ENCODE measurements at places on chromosomes 2 and 18.

GRCh38 chr2:47033102-47033880 lies 117.7 kb upstream of the MCFD2 start:
- DNase-seq = no peak

DNA sequence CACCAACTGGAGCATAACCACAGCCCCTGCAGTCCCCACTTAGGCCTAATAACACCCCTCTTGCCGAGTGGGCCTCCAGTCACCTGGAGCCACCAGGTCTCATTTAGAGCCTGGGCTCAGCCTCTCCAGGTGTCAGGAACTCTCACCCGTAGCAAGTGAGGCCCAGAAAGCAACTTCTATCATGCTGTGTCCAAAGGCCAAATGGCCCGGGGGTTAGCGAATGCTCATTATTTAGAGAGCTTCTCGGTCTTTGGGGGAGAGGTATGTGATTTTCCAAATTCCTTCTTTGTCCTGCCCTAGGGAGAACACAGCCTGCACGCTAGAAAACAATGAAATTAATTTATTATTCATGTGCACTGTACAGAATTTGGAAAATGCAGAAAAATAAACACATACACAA lies 109.9 kb upstream of the PTPRM start:
- DNase-seq = no peak

DNA sequence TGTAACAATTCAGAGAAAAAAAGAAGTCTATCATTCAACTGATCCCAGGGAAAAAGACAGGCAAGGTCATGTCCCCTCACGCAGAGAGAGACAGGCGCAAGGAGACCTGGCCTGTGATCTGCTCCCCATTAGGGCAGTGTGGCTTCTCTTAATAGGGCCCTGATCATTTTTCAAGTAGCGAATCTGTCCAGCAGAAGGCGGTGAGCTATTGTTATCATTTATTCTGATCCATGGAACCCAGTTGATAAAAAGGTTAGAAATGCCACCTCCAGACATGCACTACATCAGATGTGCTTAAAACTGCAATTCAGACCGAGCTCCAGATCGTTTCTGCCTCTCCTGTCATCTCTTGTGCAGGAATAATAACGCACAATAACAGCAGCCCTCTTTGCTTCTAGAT lies 1025.6 kb upstream of the PIK3C3 start:
- no peak for DNase-seq

GRCh38 chr18:50967714-50968661 lies at the start of gene ELAC1:
ELAC1 (plus strand) TSS chr18:50968040; CDS start chr18:50974405, 6,365 bp downstream.
- DNase-seq = peak; percentile 91

DNA sequence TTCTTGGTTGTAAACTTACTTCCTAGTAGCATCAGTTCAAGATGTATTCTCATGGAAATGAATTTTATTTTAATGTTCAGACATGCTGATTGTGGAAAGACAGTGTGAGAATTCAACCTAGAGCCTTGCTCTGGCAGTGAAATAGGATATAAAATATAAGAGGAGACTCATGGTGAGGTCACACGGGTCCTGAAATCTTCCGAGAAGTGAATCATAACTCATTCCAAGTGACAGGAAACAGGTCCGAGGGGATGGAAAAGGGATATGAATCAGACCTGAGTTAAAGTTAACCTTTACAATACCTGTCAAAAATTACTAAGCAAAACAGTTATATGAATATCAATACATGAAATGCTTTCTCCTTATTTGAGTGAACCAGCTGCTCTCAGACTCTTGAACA lies 185.2 kb upstream of the LRRTM1 start:
- no peak for DNase-seq

DNA sequence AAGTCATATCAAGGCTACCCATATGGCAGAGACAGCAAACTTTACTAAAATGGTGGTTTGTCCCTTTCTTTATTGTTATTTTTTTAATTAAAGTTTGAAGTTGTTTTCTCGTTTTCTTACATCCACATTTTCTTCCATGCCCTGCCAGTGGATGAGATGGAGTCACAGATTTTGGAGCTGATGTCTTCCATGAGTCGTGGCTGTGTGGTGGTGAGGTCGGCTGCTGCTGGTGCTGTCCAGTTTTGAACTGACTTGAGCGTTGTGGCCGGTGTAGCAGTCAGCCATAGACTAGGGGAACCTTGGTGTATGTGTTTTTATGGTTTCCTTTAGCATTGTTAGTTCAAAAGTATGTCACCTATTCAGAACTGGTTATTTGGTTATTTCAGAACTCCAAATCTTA lies 182.8 kb downstream of the SH3RF3 start:
- DNase-seq = no peak

DNA sequence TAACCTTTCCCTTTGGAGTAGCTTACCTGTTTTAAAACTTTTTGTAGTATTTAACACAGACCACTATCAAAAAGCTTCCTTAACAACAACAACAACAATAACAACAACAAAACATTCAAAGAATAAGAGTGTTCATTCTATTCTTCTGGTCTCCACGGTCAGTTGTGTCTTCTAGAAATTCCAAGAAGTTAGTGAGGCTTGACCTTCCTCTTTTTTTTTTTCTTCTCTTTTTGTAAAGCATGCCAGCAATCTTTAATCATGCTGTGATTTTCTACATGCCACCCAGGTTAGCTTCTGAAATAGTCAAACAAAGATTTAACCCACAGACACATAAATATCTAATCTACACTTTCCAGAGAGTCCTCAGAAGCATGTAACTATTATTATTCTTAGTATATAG lies 28.4 kb upstream of the KLHL14 start:
- no peak for DNase-seq

GRCh38 chr2:99679518-99679917 lies 189.7 kb upstream of the REV1 start:
- no peak for DNase-seq

GRCh38 chr2:194602750-194603149 lies 1054.3 kb upstream of the SLC39A10 start:
- DNase-seq = no peak

- DNase-seq = no peak
Observed at GRCh38 chr2:171348056-171348455, 85.7 kb downstream of the METTL8 start.

DNA sequence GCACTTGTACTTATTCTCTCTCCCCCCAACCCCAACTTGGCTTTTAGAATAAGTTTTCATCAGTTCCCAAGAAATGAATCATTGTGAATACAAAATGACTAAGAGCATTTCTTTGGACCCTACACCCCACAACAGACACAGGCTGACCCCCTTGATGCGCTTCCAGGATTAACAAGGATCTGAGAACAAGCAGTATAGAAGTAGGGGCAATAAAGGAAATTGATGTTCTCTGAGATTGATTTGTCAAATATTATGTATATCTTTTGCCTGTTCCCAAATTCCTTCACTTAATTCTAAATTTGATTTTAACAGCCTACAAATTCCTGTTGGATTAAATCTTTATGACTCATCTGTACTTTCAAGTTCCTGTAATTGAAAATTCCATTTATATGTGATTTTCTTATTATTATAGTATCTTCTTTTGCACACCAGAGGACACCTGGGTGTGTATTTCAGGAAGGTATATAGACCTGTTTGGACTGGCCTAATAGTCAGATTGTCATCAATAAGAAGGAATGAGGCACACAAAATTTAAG lies 10.2 kb upstream of the PTPN4 start:
- DNase-seq = no peak

GRCh38 chr2:98293931-98294687 lies 52.1 kb upstream of the CNGA3 start:
- DNase-seq = no peak

GRCh38 chr2:7012141-7012764 lies 95.0 kb downstream of the RNF144A start:
- no peak for DNase-seq

- no peak for DNase-seq
Observed at GRCh38 chr2:40653829-40654228, 201.9 kb upstream of the SLC8A1 start.

DNA sequence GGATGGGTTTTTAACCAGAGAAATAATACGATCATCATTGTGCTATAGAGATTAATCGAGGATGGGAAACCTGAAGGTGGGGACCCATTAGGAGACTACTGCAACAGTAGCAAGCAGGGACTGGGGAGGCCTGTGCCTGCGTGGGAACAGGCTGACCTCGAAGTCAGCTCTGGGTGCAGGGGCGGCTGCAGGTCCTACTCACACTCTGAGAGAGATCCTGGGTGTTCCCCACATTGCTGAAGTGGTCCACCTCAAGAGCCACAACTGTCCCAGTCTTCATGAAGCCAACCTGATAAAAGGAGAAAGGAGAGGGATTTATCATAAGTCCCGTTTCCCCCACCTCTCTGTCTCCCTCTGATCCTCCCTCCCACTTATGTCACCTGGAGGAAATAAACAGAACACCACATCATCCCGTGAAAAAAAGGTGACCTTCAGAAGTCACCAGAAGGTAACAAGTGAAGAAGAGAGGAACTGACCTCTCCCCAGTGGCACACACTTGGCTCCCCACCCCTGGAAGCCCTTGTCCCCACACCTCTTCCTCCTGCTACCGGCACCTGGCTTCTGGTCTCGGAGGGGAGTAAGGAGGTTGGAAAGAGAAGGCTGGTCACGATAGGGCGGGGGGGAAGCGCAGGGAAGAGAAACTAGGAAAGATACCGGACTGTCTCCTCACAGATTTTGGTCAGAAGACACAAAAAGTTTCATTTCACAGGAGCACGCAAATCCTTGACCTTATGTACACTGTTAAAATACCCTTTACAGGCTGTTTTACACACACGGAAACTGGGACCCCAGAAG lies 50.4 kb downstream of the XDH start:
- no peak for DNase-seq

DNA sequence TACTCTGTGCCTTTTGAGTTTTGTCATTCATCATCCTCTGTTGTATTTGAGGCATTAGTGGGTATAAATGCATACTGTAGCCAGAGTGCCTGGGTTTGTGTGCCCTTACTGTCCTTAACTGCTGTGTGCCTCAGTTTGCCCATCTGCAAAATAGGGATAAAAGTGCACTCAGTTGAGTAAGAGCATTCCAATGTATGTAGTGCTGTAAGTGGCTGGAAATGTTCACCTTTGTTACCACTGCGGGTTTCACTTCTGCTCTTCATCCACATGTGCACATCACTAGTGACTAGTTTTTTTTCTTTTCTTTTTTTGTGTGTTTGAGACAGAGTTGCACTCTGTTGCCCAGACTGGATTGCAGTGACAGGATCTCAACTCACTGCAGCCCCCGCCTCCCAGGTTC lies 39.9 kb downstream of the PLEKHB2 start:
- DNase-seq = no peak

DNA sequence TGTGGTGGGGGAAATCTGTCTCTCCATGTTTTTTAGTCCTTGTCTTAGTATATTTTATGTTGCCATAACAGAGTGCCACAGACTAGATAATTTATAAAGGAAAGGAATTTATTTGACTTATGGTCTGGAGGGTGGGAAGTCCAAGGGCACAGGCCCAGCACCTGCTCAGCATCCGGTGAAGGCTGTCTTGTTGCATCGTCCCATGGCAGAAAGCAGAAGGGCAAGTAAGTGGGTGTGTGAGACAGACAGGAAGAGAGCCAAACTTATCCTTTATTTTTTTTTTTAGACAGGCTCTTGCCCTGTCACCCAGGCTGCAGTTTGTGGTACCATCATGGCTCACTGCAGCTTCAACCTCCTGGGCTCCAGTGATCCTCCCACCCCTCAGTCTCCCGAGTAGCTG lies 98.1 kb downstream of the HS1BP3 start:
- no peak for DNase-seq

- no peak for DNase-seq
Observed at GRCh38 chr2:88657131-88657530, 29.9 kb upstream of the EIF2AK3 start.

GRCh38 chr2:584863-585823 lies 92.1 kb downstream of the TMEM18 start:
- peak; percentile 9 for DNase-seq

DNA sequence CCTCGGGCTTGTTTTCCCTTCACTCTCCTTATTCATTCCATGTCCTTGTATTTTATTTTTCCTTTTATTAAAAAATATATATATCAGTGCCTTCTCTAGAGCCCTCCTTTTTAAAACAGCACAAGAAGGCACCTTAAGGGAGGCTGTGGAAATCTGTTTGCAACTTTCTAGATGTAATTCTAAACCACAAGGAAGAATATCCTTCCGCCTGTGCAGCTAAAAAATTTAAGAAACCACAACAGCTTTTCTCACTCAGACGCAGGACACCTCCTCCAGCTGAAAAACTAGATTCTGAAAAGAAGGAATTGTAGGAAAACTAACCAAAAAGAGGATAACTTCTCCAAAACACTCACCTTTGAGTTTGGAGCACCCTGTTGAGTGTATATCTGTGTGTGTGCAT lies 142.2 kb downstream of the BCL11A start:
- no peak for DNase-seq

DNA sequence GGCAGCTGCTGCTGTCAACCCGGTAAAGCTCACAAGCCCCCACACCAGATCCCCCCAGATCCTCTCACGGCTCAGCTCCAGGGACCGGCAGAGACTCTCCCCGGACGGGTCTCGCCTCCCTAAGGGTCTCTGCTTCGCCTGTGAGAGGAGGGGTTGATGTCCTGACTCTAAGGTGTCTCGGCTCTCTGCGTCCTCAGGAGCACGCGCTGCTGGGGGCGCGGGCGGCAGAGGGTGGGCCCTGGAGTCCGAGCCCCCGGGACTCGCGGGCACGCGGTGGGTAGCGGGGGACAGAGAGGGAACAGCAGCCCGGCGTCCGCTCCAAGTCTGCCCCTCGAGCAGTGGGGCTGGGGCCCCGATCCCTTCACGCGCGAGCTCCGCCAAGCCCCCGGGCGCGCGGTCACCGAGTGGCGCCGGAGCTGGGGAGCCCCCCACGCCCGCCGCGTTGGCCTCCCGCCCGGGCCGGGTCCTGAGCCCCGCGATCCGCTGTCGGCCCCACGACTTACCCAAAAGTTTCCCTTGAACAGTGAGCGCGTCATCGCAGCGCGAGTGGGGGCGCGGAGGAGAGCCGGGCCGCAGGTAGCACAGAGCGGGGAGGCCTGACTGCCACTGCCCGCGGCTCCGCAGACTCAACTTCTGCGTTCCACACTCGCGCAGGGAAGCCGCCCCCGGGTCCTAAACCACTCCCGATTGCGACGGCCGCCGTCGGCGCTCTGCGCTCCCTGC lies at the start of gene PSTPIP2:
TSS of gene PSTPIP2 (minus strand) at position 608 of the 723 bp plus-strand sequence. CDS start at position 536, 72 bp downstream.
- peak; percentile 29 for DNase-seq

DNA sequence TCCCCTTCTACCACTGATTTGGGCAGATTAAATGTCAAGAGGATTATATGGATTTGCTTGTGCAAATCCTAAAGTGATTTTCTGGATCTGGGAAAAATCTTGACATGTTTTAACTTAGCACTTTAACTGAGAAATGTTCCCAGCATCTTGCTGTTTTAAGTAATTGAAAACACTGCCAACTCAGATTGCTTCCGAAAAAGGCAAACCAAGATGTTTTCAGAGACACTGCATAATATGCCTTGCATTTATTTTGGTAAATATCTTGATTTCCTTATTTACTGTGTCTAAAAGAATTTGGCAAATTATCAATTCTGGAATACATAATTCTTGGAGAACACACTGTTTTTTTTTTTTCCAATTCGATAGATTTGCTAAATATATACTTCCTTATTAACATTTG lies 385.0 kb upstream of the FAM98A start:
- no peak for DNase-seq

DNA sequence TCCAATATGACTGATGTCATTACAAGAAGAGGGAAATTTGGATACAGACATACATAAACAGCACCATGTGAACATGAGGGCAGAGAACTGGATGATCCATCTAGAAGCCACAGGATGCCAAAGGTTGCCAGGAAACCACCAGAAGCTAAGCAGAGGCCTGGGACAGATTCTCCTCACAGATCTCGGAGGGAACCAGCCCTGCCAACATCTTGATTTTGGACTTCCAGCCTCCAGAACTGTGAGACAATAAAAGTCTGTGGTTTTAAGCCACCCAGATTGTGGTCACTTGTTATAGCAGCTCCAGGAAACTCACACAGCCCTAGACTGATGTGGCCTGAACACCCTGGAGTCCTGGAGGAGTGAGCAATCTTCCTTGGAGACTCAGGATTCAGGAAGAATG lies 351.6 kb downstream of the EIPR1 start:
- DNase-seq = no peak
